ENCODE measurements at places on chromosomes 3 and 15.

GRCh38 chr3:142374687-142375086, 73.2 kb downstream of the XRN1 start:
- DNase-seq, result no peak
- no peak overlapping the region for H3K27ac ChIP-seq
- no peak overlapping the region for H3K4me3 ChIP-seq
- H3K4me1 ChIP-seq, result no peaks in the 10 kb centered on the region
- H3K36me3 ChIP-seq, result peaks cover 28% of the 10 kb centered on the region
- H3K27me3 ChIP-seq, result no peaks in the 10 kb centered on the region

DNA sequence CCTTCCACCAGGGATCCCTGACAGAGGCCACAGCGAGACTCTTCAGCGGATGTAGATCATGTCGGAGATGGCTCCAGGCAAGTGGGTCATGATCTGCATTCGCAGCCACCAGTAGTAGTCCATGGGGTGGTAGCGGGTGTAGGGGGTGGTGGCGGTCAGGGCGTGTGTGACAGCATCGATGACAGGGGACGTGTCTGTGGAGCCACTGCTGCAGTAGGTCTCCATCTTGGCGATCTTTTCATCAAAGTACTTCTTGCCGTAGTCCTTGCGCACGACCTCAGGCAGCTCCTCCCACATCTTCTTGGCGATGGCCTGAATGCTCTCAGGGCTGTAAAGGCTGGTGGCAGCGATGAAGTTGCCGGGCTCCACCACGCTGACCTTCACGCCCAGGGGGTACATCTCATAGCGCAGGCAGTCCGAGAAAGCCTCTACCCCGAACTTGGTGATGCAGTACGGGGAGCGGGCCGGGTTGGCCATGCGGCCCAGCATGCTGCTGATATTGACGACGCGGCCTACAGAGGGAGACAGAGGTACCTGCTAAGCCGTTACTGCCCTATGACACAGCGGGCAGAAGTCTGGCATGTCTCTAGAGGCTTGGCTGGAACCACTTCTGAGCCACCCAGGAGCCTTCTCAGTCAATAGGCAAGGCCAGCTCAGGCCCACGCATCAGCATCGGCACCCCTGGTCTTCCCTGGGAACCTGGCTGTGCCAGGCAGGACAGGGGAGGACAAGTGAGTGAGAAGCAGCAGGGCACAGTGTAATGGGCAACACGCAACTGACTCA, 43.7 kb downstream of the BDH1 start:
- H3K36me3 ChIP-seq, result peaks cover 25% of the 10 kb centered on the region
- H3K27me3 ChIP-seq, result peaks cover under 1% of the 10 kb centered on the region
- no peak overlapping the region for H3K4me3 ChIP-seq

DNA sequence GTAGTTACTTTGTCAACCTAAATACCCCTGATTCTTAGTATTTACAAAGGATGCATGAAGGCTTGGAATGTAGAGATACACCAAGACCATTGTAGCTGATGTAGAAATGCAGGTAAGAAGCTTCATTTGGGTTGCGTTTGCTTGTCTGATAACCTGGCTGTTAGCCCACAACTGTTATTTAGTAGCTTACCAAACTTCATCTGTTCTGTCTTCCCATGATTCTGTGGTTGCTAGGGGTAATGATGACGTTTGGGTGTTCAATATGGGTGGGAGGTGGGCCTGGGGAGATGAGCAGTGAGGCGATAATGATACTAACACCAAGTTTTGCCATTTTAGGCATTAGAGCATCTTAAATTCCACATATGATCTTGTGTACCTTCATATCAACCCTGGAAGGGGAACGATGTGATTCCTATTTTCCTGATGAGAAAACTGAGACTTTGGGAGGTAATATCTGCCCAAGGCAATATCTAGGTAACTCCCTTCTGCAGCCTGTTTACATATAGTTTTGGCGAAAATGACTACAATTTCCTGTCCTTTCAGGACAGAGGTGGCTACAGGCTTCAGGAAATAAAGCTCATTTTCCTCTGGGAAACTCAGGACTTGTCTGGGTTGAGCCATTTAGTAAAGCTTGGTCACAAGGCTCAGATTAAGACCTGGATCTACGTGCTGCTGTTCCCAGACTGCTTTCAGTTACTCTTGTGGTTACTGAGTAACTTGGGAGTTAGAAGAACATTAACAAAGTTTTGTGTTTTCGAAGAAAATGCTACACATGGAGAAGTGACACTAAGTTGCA, 26.8 kb downstream of the FNDC3B start:
- no peak for DNase-seq
- H3K27me3 ChIP-seq, result peaks cover 2% of the 10 kb centered on the region
- H3K27ac ChIP-seq, result no peak overlapping the region
- H3K4me1 ChIP-seq, result peaks cover 38% of the 10 kb centered on the region

DNA sequence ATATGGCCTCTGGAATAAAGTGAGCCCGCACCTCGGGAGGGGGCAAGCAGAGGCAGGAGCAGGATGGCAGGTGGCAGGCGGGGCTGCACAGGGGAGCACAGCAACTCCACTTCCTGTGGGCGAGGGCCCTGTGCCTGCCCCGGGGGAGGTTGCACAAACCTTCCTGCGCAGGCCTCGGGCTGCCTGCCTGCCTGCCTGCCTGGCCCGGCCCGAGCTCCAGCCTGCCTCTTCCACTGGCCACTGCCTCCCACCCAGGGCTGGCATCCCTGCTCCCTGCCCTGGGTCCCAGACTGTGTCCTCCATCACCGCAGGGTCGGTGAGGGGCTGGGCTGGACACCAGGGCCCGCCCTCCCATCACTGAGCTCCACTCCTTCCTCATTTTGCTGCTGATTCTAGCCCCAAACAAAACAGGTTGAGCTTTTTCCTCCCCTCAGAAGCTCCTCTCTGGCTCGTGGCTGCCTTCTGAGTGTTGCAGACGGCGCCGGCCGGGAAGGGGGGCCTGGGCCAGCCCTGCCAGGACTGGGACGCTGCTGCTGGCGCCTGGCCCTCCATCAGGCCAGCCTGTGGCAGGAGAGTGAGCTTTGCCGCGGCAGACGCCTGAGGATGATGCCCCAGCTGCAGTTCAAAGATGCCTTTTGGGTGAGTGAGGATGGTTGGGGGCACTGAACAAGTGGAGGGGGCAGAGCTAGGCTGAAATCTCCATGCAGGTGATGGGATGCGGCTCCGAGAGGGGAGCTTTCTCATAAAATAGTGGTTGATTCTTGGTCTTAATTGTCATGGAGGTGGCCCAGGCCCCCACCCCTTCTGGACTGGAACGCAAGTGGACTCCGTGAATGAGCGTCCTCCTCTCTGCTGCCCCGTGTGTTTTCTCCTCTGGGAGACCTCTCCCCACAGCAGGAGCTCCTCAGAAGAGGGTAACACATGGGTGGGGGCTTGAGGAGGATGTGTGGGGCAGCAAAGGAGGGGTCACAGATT, at the start of gene PSTPIP1:
PSTPIP1 (plus strand) TSS at position 156 of the 975 bp plus-strand sequence; CDS start at position 604, 448 bp downstream.
- DNase-seq, result peak; percentile 74
- H3K36me3 ChIP-seq, result peaks cover 18% of the 10 kb centered on the region
- H3K4me1 ChIP-seq, result peaks cover 69% of the 10 kb centered on the region
- peak within 1 kb of the TSS; percentile 90 for H3K4me3 ChIP-seq

GRCh38 chr15:96891046-96891445, 560.5 kb downstream of the NR2F2 start:
- no peak overlapping the region for H3K4me3 ChIP-seq
- DNase-seq, result no peak
- peaks cover 11% of the 10 kb centered on the region for H3K4me1 ChIP-seq
- H3K27ac ChIP-seq, result no peak overlapping the region
- peaks cover 3% of the 10 kb centered on the region for H3K27me3 ChIP-seq

DNA sequence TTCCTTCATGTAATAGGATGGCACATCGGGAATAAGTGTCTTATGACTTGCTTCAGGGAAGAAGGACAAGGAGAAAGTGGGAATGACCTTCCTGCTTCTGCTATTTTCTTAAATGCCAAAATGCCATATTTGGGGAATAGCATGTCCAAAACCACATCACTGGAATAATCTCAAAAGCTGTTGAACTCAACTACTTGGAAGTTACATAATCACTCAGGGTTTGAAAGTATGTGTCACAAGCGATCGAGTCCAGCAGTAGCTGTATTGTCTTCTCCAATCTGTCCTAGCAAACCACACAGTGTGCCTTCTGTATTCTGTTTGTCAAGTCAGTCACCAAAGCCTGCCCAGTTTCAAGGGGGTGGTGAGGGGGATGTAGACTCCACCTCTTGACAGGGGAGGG, 58.3 kb upstream of the GADL1 start:
- no peaks in the 10 kb centered on the region for H3K27me3 ChIP-seq
- peaks cover 1% of the 10 kb centered on the region for H3K4me1 ChIP-seq

DNA sequence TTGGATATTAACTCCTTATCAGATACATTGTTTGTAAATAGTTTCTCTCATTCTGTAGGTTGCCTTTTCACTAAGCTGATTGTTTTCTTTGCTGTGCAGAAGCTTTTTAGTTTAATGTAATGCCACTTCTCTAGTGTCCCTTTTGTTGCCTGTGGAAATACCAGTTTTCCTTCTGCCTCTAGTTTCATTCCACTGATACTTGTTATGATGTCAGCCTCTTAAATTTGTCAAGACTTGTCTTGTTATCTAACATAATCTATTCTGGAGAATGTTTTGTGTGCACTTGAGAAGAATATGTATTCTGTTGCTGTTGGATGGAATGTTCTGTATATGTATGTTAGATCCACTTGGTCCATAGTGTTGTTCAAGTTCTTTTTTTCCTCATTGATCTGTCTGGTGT, 18.0 kb upstream of the CEP152 start:
- peaks cover 15% of the 10 kb centered on the region for H3K27me3 ChIP-seq
- no peaks in the 10 kb centered on the region for H3K36me3 ChIP-seq
- no peak for DNase-seq

DNA sequence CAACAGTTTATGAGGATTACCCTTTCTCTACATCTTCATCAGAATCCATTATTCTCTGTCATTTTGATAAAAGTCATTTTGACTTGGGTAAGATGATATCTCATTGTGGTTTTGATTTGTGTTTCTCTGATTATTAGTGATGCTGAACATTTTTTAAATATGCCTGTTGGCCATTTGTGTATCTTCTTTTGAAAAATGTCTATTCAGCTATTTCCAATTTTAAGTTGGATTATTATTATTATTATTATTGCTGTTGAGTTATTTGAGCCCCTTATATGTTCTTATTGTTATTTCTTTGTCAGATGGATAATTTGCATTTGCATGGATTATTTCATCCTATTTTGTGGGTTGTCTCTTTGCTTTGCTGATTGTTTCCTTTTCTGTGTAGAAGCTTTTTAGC, 421.2 kb upstream of the LMCD1 start:
- H3K4me1 ChIP-seq, result no peaks in the 10 kb centered on the region
- H3K27me3 ChIP-seq, result no peaks in the 10 kb centered on the region
- no peak overlapping the region for H3K27ac ChIP-seq
- H3K4me3 ChIP-seq, result no peak overlapping the region

DNA sequence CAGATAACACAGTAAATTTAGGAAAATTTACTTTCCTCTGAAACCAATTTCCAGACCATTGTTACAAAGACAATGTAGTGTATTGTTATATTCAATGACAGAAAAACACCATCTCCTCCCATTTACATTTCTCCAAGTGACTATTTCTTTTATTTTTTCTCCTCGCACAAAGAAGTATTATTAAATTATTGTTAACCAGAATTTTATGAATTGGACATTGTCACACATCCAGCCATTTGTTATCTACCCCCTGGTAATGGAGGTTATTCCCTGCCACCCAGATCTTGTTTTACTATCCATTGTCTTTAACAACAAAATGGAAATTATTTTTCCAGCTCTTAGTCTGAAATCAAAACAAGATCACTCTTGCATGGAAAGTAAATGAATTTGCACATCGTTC, 511.3 kb downstream of the FGF12 start:
- no peaks in the 10 kb centered on the region for H3K36me3 ChIP-seq
- no peaks in the 10 kb centered on the region for H3K4me1 ChIP-seq
- H3K27me3 ChIP-seq, result no peaks in the 10 kb centered on the region
- no peak for DNase-seq

- H3K4me1 ChIP-seq, result no peaks in the 10 kb centered on the region
- H3K36me3 ChIP-seq, result no peaks in the 10 kb centered on the region
- H3K27ac ChIP-seq, result no peak overlapping the region
- H3K27me3 ChIP-seq, result no peaks in the 10 kb centered on the region
- H3K4me3 ChIP-seq, result no peak overlapping the region
Observed at GRCh38 chr15:84151205-84151931, 84.2 kb upstream of the GOLGA6L4 start.

DNA sequence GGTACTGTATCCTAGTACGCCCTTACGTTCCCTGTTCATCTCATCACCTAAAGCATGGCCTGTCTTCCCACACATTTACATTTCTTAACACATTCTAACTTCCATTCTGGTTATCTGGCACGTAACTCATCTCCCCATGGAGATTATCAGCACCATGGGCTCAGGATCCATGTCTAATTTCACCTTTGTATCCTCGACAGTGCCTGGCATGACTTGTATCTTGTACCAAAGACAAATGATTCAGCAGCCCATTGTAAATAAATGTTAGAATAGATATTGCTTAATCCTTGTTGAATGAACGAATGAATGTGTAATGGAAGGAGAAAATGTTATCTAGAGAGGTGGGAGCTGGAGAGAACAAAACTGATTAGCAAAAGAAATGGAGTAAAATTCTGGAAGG, 69.7 kb upstream of the TPM1 start:
- no peaks in the 10 kb centered on the region for H3K27me3 ChIP-seq
- H3K4me3 ChIP-seq, result no peak overlapping the region
- no peak for DNase-seq
- H3K27ac ChIP-seq, result no peak overlapping the region
- H3K36me3 ChIP-seq, result no peaks in the 10 kb centered on the region

GRCh38 chr3:76199382-76199781, 414.0 kb upstream of the ZNF717 start:
- no peak overlapping the region for H3K4me3 ChIP-seq
- H3K4me1 ChIP-seq, result no peaks in the 10 kb centered on the region
- H3K36me3 ChIP-seq, result no peaks in the 10 kb centered on the region
- no peak for DNase-seq

- DNase-seq, result no peak
- H3K4me3 ChIP-seq, result no peak overlapping the region
- H3K27ac ChIP-seq, result no peak overlapping the region
- peaks cover 2% of the 10 kb centered on the region for H3K36me3 ChIP-seq
- peaks cover under 1% of the 10 kb centered on the region for H3K27me3 ChIP-seq
Observed at GRCh38 chr3:146241523-146242240, 9.2 kb downstream of the PLSCR4 start.

DNA sequence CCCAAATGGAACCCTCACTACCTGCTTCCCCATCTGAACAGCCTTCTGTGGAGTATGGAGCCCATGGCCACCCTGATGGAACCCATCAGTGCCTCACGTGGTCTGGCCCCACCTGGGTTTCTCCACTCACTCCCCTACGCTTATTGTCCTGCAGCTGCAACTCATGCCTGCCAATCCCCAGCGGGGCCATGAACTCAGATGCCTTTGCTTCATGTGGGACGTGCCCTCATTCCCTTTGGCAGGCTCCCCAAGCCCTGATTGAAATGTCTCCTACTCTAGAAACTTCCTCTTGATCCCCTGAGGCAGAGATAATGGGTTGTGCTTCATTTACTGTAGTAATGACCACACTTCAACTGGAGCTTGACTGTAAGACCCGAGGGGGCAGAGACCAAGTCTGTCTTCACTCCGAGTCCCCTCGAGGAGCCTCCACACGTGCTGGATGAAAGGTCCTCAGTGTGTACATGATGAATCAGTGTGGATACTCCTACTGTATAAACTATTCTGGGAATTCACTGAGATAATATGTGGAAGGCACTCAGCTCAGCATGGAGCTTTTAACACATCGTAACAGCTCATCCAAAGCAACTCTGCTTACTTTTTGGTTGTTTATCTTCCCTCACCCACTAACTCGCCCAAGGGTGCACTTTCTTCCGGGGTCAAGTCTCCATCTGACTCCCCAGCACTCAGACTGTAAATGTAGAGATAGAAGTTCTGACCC, 232.8 kb upstream of the BHLHE40 start:
- no peaks in the 10 kb centered on the region for H3K27me3 ChIP-seq
- H3K4me3 ChIP-seq, result no peak overlapping the region
- no peak for DNase-seq
- H3K27ac ChIP-seq, result peak overlapping the region; percentile 1
- H3K36me3 ChIP-seq, result peaks cover 49% of the 10 kb centered on the region
- H3K4me1 ChIP-seq, result peaks cover 49% of the 10 kb centered on the region

Measured in activated naive CD8-positive, alpha-beta T cell treated with anti-CD3 and anti-CD28 coated beads, Interleukin-2, amount 50 U/mL, for 24 hours (primary cell).